ENCODE measurements at places on chromosomes 5 and 9. TPM values are rescaled to one million over a fixed set of nuclear protein-coding genes. Genes with fewer than 3 reads are reported as not detected.
A peak's percentile ranks its signal among the peaks of the same experiment; 100 is the strongest.

Gene IQGAP2
- 2.9 TPM for total RNA-seq

DNA sequence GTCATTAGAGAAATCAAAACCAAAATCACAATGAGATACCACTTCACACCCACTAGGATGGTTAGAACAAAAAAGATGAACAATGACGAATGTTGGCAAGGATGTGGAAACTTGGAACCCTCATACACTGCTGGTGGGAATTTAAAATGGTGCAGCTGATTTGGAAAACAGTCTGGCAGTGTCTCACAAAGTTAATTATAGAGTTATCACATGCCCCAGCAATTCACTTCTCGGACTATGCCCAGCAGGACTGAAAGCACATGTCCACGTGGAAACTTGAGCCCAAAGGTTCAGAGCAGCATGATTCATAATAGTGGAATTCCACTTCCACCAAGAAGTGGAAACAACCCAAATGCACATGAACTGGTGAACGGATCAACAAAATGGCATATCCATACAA lies 85.0 kb upstream of the HRH2 start:
- no peak overlapping the region for H3K27ac ChIP-seq
- no peak for DNase-seq
- H3K4me1 ChIP-seq, result peaks cover 9% of the 10 kb centered on the region
- H3K36me3 ChIP-seq, result no peaks in the 10 kb centered on the region

- peaks cover 44% of the 10 kb centered on the region for H3K27me3 ChIP-seq
- H3K27ac ChIP-seq, result no peak overlapping the region
- H3K36me3 ChIP-seq, result no peaks in the 10 kb centered on the region
- no peaks in the 10 kb centered on the region for H3K4me1 ChIP-seq
- H3K4me3 ChIP-seq, result no peak overlapping the region
Observed at GRCh38 chr5:175851727-175852126, 19.7 kb upstream of the CPLX2 start.

GRCh38 chr5:111673891-111674626 lies 82.9 kb downstream of the NREP start:
- no peaks in the 10 kb centered on the region for H3K27me3 ChIP-seq
- peaks cover 27% of the 10 kb centered on the region for H3K4me1 ChIP-seq
- no peak overlapping the region for H3K27ac ChIP-seq
- no peak for DNase-seq
- H3K36me3 ChIP-seq, result no peaks in the 10 kb centered on the region

DNA sequence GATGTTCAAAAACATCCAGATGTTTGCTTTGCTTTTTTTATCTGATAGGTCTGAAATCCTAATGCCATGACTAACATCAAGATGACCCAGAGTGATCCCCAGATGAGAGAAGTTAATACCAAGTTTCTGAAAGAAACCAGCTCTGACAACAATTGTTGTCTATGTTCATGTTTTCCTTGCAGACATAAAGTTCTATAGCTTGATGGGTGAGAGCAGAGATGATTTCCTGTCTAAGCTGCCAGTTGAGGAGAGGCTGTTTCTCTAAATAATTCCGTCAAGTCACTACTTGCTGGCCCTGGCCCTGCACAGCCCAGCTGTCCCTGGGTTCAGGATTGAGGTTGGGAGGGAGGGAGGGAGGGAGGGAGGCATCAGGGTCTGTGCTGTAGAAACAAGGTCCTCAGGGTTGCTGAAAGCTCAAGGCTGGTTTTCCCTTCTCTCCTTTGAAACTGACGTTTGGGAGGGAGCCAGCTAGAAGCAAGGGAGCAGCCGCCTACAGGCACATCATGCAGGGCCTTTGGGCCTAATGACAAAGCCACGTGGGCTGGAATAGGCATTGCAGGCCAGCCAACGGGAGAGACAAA lies 3.9 kb downstream of the SPARC start:
- DNase-seq, result no peak
- peak overlapping the region; percentile 96 for H3K4me3 ChIP-seq
- H3K36me3 ChIP-seq, result peaks cover 56% of the 10 kb centered on the region
- peak overlapping the region; percentile 100 for H3K27ac ChIP-seq

DNA sequence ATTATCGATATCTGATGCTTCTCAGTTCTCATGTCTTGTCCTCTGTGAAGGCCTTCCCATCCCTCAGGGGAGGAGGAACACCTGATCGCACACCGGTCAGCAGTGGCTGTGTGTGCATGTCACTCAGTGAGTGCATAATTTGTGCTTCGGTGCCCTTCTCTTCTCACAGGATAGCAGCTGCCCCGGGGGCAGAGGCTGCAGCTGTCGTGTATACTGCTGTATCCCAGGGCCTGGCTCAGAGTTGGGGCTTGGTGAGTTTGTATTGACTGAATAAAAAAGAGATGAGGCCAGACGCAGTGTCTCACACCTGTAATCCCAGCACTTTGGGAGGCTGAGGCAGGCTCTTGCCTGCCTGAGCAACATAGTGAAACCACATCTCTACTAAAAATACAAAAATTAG lies 49.7 kb upstream of the NCS1 start:
- peaks cover 34% of the 10 kb centered on the region for H3K4me1 ChIP-seq
- no peaks in the 10 kb centered on the region for H3K27me3 ChIP-seq
- H3K36me3 ChIP-seq, result peaks cover 13% of the 10 kb centered on the region
- no peak overlapping the region for H3K27ac ChIP-seq

Gene C9orf50
- total RNA-seq, result 0.39 TPM

- H3K4me3 ChIP-seq, result no peak overlapping the region
- H3K4me1 ChIP-seq, result peaks cover 12% of the 10 kb centered on the region
- no peak for DNase-seq
- no peak overlapping the region for H3K27ac ChIP-seq
- H3K27me3 ChIP-seq, result no peaks in the 10 kb centered on the region
- H3K36me3 ChIP-seq, result peaks cover 18% of the 10 kb centered on the region
Observed at GRCh38 chr5:16726538-16726946, 109.7 kb upstream of the RETREG1 start.

GRCh38 chr9:70566066-70566465 lies 151.6 kb upstream of the KLF9 start:
- H3K36me3 ChIP-seq, result no peaks in the 10 kb centered on the region
- peak overlapping the region; percentile 60 for H3K27ac ChIP-seq
- DNase-seq, result no peak
- no peaks in the 10 kb centered on the region for H3K27me3 ChIP-seq
- H3K4me3 ChIP-seq, result no peak overlapping the region

Gene QRFP
- not detected for total RNA-seq

Gene PCDHGC3
- 90.8 TPM for total RNA-seq

DNA sequence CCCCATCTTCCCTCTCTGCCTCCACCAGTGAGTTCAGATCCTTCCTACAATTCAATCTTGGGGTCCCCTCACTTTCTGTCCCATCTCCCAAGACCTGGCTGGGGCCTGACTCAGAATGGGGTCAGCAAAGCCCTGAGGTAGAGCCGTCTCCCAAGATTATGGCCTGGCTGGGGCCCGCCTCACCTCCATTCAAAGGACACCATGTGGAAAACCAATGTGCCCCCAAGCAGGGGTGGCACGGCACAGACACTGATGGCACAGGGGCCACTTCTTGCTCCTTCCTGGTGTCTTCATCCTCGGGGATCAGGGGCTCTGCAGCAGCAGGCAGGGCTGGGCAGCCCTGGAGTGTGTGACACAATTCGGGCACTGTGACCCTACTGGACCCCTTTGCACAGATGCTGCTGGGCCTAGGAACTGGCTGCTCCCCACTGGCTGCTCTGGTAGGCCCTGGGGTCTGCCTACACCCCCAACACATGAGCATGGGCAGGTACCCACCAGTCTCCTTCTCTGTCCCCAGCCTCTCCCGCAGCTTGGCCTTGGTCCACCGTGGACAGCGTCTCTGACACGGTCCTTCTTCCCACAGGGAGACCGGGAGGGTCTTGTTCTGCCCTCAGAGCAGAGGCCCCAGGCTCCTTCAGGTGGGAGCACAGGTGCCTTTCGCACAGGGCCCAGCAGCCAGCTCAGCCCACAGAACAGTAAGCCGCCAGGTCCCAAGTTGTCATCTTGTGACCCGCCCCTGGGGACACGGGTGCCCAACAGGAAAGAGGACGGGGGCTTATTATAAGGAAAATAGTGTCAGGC lies 89.5 kb downstream of the ADAMTS2 start:
- H3K4me3 ChIP-seq, result no peak overlapping the region
- H3K27ac ChIP-seq, result no peak overlapping the region
- peak; percentile 71 for DNase-seq
- no peaks in the 10 kb centered on the region for H3K27me3 ChIP-seq

- H3K36me3 ChIP-seq, result no peaks in the 10 kb centered on the region
- DNase-seq, result no peak
- H3K27me3 ChIP-seq, result no peaks in the 10 kb centered on the region
- peaks cover 14% of the 10 kb centered on the region for H3K4me1 ChIP-seq
- no peak overlapping the region for H3K27ac ChIP-seq
- no peak overlapping the region for H3K4me3 ChIP-seq
Observed at GRCh38 chr5:94691291-94691690, 72.8 kb downstream of the SLF1 start.

GRCh38 chr9:95783426-95783975 lies 92.0 kb upstream of the ERCC6L2 start:
- H3K36me3 ChIP-seq, result no peaks in the 10 kb centered on the region
- peaks cover 2% of the 10 kb centered on the region for H3K27me3 ChIP-seq
- DNase-seq, result no peak
- no peak overlapping the region for H3K27ac ChIP-seq

GRCh38 chr5:148855249-148856008 lies 29.0 kb downstream of the ADRB2 start:
- no peak overlapping the region for H3K27ac ChIP-seq
- no peaks in the 10 kb centered on the region for H3K36me3 ChIP-seq
- peaks cover 29% of the 10 kb centered on the region for H3K4me1 ChIP-seq
- no peak for DNase-seq
- H3K27me3 ChIP-seq, result no peaks in the 10 kb centered on the region

GRCh38 chr5:371811-372555 lies 50.5 kb downstream of the AHRR start:
- peak; percentile 68 for DNase-seq
- peaks cover 2% of the 10 kb centered on the region for H3K36me3 ChIP-seq
- H3K27ac ChIP-seq, result peak overlapping the region; percentile 46
- peaks cover 44% of the 10 kb centered on the region for H3K4me1 ChIP-seq
- H3K4me3 ChIP-seq, result no peak overlapping the region

Gene IFNK
- not detected for total RNA-seq

GRCh38 chr5:1005249-1005851 lies 3.3 kb upstream of the NKD2 start:
- no peak overlapping the region for H3K4me3 ChIP-seq
- H3K36me3 ChIP-seq, result no peaks in the 10 kb centered on the region
- no peak for DNase-seq
- peaks cover 14% of the 10 kb centered on the region for H3K4me1 ChIP-seq

GRCh38 chr9:125600194-125600593 lies 106.8 kb downstream of the MAPKAP1 start:
- peaks cover 1% of the 10 kb centered on the region for H3K36me3 ChIP-seq
- no peak for DNase-seq
- no peak overlapping the region for H3K27ac ChIP-seq

DNA sequence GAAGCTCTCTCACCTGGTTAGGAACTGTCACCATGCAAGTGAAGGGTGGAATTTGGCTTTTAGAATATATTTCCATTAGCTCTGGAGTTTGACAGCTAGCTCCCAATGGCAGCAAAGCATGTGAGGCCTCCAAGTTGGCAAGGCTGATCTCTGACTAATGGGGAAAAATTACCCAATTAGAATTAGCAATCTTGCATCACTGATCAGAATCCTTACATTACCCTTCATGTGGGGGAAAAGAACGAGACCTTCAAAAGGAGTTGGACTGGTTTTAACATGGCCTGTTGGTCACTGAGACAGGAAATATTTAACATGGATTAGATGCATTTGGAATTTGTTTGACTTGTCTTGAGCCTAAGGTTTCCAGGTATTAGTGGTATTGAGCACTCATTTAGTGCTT lies 192.3 kb upstream of the GDNF start:
- peaks cover 19% of the 10 kb centered on the region for H3K27me3 ChIP-seq
- H3K36me3 ChIP-seq, result no peaks in the 10 kb centered on the region
- no peaks in the 10 kb centered on the region for H3K4me1 ChIP-seq
- no peak overlapping the region for H3K4me3 ChIP-seq
- no peak overlapping the region for H3K27ac ChIP-seq

DNA sequence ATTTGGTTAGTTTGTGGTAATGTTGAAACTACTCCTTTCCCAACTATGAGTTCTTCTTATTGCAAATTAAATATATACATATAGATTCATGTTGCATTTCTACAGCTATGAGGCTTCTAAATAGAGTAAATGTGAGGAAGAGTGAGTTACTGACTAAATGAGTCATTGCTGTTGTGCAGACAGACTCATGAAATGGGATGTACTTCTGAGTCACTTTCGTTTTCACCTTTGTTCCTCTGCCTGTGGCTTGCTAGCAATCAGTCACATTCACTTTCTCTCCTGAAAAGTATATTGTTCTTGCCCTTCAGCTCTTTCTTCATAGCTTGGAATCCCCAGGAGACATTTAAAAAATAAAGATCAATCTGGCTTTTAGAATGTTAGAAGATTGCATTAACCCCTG lies 295.5 kb upstream of the SMC2 start:
- H3K27ac ChIP-seq, result no peak overlapping the region
- no peak overlapping the region for H3K4me3 ChIP-seq
- H3K27me3 ChIP-seq, result no peaks in the 10 kb centered on the region
- H3K36me3 ChIP-seq, result no peaks in the 10 kb centered on the region

Gene IFNB1
- not detected for total RNA-seq

Gene RNF224
- not detected for total RNA-seq

DNA sequence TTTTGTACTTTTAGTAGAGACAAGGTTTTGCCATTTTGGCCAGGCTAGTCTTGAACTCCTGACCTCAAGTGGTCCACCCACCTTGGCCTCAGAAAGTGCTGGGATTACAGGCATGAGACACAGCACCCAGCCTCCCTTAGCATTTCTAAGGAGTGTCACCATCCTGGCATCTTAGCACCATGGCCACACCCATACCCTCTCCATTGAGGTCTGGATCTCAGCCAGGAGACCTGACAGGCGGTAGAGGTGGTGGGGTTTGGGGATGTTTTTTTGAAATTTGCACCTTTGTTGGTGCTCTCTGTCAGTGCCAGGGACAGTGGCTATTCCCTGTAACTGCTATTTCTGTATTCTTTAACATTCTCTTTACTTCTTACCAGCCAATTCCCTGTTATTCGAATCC lies 72.5 kb downstream of the TRIM36 start:
- no peak for DNase-seq
- peaks cover 11% of the 10 kb centered on the region for H3K4me1 ChIP-seq
- no peak overlapping the region for H3K4me3 ChIP-seq
- peaks cover 1% of the 10 kb centered on the region for H3K36me3 ChIP-seq

DNA sequence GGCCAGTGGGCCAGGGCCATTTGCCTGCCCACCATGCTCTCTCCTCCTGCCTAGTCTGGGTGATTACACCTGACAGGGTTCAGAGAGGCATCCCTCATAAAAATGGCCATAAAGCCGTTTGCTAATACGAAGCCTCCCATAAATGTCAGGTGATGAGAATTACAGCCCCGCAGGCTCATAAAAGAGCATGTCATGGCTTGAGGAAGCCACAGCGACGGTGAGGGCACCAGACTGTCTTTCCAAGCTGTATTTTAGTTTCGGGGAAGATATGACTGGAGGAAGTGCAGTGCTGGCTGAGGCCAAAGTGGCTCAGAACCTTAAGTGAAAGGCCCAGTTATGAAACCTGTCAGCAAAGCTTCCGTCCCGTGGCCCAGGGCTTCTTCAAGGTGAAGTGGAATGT lies 18.5 kb upstream of the TCERG1 start:
- peaks cover 1% of the 10 kb centered on the region for H3K36me3 ChIP-seq
- peaks cover 34% of the 10 kb centered on the region for H3K27me3 ChIP-seq
- H3K27ac ChIP-seq, result no peak overlapping the region
- DNase-seq, result no peak

- peaks cover 70% of the 10 kb centered on the region for H3K4me1 ChIP-seq
- DNase-seq, result no peak
Observed at GRCh38 chr5:96968614-96969013, 32.7 kb downstream of the LNPEP start.
